ENCODE measurements at places on chromosomes 6 and 20.

- DNase-seq, result no peak
Measured at GRCh38 chr20:56685879-56686278, 56.8 kb downstream of the TFAP2C start.

GRCh38 chr6:15546591-15546990 lies 116.2 kb downstream of the DTNBP1 start:
- no peak for DNase-seq

- DNase-seq, result no peak
Measured at GRCh38 chr20:6165346-6165745, 42.5 kb upstream of the FERMT1 start.

GRCh38 chr6:81895511-81896185 lies 143.2 kb upstream of the TENT5A start:
- no peak for DNase-seq

- DNase-seq, result no peak
Measured at GRCh38 chr20:64091770-64092169, 7.6 kb upstream of the LKAAEAR1 start.

DNA sequence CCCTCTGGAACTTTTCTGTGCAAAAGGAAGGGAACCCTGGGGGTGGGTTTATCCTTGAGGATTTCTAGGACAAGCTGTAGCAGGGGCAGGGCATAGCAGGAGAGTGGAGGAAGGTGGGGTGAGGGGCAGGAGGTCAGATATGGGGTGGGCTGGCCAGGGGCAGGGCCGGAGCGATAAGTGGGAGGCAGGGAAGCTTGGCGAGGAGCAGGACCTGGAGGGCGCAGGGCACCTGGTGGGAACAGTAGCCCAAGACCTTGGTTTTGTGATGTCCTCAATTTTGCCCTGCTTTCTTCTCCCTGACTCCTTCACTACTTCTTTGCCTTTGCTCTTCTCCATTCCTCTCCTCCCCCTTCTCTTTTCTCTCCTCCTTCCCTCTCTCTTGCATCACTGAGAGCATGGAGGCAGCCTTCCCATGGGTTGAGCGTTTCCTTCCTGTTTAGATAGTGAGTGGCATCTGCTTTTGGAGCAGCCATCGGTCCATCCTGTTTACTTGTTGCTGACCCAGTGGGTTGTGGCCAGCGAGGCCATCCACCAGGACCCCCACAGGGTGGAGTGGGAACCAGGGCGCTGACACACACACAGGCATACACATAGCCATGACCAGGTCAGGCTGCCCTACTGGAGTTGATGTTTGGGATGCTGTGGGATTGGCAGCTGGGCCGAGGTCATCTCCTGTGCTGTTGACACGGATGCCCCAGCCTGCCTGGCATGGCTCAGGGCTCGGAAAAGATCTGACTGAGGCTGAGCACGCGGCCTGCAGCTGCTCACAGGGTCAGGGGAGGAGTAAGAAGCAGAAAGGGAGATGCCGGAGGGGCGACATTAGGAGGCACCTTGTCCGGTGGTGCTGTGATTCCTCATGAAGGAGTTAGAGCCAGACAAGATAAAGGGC lies 121.0 kb upstream of the RNF24 start:
- no peak for DNase-seq

DNA sequence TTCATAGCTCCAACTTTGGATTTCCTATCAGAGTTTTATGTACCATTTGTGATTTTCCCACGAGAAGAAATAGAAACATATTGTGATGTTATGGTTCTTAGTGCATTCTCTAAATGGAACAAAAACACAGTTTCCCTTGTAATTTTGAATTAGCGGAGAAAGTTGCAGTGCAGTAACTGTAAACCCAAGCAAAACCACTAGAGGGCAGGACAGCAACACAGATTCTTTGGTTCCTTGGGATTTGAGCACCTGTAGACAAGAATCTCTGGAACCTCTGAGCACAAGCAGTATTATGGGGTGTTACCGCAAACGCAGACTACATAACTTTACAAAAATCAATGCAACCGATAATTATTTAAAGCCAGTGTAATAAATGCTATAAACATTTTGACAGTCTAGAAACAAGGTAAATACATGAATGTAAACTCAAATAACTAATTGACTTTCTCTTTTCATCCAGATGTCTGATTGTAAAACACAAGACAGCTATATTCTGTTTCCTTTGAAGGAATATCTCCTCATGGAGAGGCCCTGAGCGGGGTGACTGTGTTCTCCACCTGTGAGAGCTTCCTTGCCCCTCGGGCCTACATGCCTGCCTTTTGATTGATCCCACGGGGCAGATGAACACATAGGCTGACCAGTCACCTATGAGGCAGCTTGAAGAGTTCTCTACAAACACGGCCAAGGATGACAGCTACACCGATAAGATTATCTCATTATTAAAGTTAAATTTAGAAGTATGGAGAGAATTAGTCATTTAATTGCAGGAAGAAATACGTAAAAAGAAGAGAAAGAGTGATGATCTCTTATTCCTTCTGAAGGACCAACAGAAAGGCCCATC lies 67.5 kb upstream of the COL21A1 start:
- no peak for DNase-seq

GRCh38 chr20:57587278-57587988 lies 26.5 kb downstream of the PCK1 start:
- no peak for DNase-seq

- no peak for DNase-seq
Measured at GRCh38 chr20:32456869-32457478, 98.8 kb downstream of the ASXL1 start.

GRCh38 chr20:33909331-33909921 lies 84.3 kb upstream of the RALY start:
- no peak for DNase-seq

- no peak for DNase-seq
Measured at GRCh38 chr20:17229256-17229655, 2.4 kb downstream of the PCSK2 start.

GRCh38 chr20:23461180-23461579 lies 8.5 kb upstream of the CST11 start:
- no peak for DNase-seq

- no peak for DNase-seq
Measured at GRCh38 chr6:167576828-167577503, 249.7 kb upstream of the AFDN start.

- DNase-seq, result no peak
Measured at GRCh38 chr6:106186172-106186571, 100.0 kb downstream of the PRDM1 start.

GRCh38 chr20:51190783-51191180 lies 167.9 kb upstream of the KCNG1 start:
- DNase-seq, result no peak

- DNase-seq, result no peak
Measured at GRCh38 chr6:163708466-163708865, 293.9 kb downstream of the QKI start.

DNA sequence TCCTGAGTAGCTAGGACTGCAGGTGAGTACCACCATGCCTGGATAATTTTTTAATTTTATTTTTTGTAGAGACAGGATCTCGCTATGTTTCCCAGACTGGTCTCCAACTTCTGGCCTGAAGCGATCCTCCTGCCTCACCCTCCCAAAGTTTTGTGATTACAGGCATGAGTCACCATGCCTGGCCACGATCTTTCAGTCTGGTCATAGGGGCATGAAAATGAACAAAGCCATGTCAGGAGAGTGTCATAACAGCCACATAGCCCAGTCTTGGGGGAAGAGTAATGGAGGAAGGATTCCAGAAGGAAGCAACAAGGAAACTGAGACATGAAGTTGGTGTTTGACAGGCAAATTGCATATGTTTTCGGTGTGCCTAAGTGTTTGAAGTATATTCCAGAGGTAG lies 17.0 kb upstream of the SNX3 start:
- no peak for DNase-seq

GRCh38 chr6:139545206-139546105 lies 171.0 kb upstream of the CITED2 start:
- DNase-seq, result no peak

GRCh38 chr6:135323202-135323668 lies 142.1 kb downstream of the MYB start:
- DNase-seq, result no peak

Measured in stimulated activated CD8-positive, alpha-beta memory T cell treated with anti-CD3 and anti-CD28 coated beads, Interleukin-4, amount 100 ng/mL, for 1 hour (primary cell).